Stimulated activated CD8-positive, alpha-beta memory T cell treated with anti-CD3 and anti-CD28 coated beads, Interleukin-7, amount 100 ng/mL, for 4 hours (primary cell): ENCODE measurements at places on chromosomes 11 and 22.

- DNase-seq: no peak
Observed at GRCh38 chr11:72069787-72070251, 10.5 kb downstream of the NUMA1 start.

- no peak for DNase-seq
Observed at GRCh38 chr11:69044111-69045013, 4.4 kb upstream of the TPCN2 start.

DNA sequence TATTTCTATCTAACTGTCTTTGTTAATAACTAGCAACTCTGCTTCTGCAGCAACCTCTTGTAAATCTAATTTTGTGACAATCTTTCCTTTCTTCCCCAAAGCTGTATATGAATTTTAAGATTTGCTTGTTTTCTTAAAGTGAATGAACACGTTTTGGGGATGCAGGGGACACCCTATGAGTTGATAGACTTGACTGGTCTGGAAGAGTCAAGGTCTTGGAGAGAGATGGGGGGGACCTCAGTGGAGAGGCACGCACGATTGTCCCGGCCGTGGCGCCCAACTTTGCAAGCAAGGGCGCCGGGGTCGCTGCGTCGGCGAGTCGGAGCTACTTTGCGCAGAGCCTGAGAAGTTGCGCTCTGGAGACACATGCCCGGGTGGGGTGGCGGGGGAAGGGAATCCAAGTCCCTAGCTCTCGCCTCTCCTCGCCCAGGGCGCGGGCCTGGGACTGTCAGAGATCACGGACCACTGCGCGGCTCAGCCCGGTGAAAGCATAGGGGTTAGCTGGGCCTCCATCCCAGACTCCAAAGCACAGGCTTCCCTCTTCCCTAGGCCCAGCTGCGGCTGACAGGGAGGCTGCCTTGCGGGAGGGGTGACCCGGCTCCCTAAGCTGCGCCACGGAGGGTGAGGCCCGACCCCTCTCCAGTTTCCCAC, 854 bp downstream of the ABCC8 start:
- no peak for DNase-seq

DNA sequence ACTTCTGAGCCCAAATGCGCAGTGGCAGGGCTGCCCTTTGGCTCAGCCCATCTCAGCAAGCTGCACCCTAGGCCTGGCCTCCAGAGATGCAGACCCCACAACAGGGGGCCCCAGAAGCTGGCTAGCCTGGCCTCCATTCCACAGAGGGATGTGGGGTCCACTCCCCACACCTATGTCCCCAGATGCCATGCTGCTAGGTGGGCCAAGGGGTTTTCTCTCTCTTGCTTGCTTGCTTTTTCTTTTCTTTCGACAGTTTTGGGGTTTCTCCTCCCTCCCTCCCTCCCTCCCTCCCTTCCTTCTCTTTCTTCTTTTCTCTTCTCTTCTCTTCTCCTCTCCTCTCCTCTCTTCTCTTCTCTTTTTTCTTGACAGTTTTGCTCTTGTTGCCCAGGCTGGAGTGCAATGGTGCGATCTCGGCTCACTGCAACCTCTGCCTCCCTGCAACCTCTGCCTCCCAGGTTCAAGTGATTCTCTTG, 9.6 kb downstream of the SCARF2 start:
- DNase-seq: no peak

- no peak for DNase-seq
Observed at GRCh38 chr11:87173185-87174039, 135.7 kb downstream of the TMEM135 start.

DNA sequence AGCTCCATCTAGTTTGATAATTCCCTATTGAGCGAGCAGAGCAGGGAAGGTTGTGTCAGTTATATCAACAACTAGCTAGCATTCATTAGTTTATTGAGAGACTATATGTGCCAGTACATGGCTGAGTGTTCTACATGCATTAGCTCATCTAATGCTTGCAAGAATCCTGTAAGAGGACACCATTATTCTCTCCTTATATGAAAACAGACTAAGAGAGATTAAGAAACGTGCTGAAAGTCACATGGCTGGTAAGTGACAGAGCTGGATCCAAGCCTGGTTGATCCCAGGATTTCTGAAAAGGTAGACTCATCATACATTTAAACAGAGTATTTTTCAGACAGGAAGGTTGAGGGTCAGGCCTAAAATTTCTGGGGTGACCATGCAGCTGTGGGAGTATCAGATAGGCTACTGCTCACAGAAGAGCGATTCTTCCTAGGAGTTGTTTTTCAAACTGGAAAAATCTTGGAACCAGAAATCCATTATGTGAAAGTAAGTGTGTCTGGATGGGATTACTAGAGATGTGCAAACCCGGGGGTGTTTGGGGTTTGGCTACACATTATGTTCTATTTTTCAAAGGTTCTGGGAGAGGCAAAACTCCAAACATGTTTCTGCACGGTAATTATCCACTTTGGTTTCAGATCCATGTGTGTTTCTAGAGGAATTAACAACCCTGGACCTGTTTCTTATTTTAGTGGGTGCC, 213.3 kb downstream of the FAM76B start:
- DNase-seq: no peak

DNA sequence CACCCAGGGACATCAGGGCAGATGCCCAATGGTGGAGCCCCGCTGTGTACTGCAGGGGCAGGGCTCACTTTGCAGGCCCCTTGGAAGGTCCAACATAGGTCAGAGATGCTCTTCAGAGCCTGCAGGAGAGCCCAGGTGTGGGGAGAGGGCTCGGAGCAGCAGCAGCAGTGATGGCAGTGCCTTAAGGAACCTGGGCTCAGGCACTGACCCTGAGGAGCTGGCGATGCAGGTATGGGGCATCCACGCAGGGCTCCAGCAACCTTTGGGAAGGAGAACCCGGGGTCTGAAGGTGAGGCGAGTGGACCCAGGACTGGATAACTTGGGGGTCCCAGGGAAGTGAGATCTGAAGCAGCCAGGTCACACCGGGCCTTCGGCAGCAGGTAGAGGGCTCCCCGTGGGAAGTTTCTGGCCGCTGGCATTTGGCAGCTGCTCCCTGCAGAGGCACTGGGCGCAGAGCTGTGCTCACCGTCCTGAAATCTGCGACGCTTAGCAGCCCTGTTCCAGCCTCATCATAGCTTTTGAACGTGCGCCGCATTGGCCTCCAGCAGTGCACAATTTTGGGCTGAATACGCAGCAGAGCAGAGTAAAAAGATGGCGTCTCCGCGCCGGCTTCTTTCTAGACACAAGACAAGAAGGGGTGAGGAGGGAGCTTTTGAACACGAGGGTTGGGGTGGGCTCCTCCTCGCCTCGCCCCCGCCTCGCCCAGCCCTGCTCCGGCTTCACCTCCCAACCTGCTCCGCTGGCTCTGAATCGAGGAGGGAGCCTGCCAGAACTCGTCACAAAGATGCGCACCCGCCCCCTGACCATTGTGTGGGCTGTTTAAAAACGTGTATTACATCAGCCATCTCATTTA, 118.8 kb downstream of the MPPED1 start:
- DNase-seq: no peak

DNA sequence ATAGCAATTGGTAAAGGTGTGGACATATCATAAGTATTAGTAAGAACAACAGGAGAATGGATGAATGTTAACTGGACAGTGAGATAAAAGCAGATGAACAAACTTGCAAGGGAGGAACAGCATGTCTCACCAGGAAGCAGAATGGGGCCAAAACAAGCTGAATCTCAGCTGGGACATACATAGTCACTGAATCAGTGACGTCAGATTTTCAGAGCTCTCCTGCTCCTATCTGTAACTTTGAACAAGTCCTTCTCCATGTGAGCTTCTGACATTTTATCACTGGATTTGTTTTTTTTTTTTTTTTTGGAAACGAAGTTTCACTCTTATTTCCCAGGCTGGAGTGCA, 118.7 kb downstream of the BBOX1 start:
- DNase-seq: no peak
